ENCODE measurements at places on chromosomes 2 and 18.

DNA sequence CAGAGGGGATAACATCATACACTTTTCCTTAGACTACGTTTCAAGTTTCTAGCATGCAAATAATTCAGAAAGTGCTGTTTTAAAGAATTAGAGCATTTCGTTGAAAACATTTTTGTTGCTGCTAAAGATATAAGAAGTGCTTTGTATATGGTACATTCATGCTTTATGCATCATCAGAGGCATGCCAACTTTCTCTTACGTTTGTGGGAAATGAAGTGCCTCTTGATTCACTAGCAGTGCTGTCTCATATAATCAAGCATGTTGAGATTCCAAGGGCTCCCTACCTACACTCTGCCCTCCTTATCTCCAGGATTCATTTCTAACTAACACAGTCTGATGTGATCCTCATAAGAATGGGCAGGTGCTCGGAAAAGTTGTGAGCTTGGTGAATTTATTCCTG, 748.6 kb upstream of the DDX18 start:
- no peak for DNase-seq

DNA sequence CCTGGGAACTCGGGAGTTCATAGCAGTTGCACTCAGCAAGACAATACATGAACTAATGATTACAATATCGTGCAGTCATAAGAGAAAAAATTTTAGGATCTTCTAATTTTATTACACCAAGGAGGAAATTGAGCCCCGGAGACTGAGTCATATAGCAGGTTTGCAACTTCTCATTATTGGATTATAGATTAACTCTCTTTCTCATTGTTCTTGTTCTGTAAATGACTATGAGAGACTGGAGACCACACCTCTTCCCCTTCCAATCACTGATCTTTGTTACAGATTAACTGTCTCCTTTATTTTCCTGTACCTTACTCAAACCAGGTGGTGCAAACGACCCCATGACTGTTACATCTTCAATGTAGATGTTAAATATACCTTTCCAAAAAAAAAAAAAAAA, 435.8 kb upstream of the DDX18 start:
- DNase-seq, result no peak

DNA sequence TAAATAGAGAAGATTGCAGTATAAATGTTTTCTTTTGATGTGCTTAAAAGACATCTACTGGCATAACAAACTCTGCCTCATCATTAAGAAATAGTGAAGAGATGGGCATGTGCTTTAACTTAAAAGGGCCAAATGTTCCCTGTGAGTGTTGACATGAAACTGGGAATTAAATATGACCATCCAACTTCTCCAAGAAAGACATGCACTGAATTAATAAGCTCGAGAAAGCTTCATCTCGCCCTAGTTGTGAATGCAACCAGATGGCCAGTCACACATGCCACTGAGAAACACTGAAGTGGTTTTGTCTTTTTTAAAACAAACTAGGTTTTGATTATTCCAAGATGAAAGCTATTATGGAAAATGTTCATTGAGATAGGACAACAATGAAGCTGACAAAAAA, 479.2 kb downstream of the RIT2 start:
- DNase-seq, result no peak

DNA sequence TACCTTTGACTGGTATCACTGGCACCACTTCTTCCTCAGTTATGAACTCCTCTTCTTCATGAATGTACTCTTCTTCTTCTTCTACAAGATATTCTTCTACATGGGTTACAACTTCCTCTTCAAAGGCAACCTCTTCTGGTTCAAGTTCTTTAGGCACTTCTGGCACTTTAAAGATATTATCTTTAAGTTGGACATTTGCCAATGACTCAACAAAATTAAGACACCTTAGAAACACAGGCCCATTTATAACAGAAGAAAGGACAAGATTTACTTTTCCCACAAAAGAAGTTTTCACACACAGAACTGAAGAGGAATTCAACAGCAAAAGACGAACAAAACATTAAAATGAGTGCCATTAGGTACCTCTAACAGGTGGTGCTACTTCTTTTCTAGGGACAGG, 127.3 kb downstream of the TTN start:
- no peak for DNase-seq

DNA sequence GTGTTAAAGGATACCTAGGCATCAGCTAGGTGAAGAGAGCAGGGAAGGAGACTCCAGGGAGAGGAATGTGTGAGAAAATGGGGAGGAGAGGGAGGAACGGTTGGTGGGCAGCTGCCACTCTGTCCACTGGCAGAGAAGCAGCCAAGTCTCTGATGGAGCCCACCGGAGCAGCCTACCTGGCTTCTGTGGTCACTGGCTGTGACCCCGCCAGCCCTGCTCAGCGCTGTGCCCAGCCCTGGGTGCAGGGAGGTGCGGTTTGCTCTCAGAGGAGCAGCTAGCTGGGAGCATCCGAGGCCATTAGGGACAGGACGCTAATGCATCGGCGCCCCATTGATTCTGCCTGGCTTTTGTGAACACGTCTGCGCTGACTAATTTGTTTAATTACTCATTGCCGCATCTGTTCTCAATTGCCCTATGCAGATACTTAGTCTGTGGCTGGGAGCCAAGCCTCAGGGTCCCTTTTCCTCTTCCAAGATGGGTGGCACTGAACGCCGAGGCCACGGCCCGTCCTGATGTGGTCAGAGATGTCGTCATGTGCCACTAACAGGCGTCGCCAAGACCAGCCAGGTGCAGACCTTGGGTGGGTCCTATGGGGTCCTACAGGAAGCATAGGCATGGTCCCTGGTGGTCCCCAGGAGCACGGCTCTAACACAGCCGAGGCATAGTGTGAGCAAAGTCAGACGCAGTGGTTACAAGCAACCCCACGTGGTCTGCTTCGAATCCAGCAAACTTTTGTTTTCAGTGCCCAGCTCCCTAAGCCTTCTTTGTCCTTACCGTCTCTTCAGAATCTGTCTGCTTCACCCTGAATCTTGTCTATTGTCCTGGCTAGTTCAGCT, 82.0 kb downstream of the RRM2 start:
- DNase-seq, result no peak

GRCh38 chr2:64860276-64860885, 128.8 kb upstream of the SLC1A4 start:
- no peak for DNase-seq

DNA sequence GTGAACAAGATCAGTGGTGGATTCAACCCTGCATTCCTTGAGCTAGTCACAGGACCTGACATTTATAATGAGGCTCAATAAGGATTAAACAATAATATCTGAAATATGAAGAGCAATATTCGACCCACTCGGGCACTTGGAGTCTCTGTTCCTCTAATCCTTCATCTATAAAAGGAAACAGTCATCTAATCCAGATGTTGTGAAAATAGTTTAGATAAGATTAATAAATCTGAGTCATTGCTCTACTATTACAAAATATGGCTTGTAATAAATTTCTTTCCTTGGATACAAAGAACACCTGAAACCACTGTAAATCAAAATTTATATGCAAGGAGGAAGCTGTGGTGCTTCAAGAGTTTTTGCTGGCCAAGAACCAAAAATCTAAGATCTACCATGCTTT, 846.9 kb upstream of the ACVR2A start:
- no peak for DNase-seq

GRCh38 chr2:37838541-37839167, 86.4 kb upstream of the RMDN2 start:
- DNase-seq, result no peak

Data from activated naive CD4-positive, alpha-beta T cell (primary cell).